ENCODE measurements at places on chromosomes 1 and 21.
A peak's percentile ranks its signal among the peaks of the same experiment; 100 is the strongest.

DNA sequence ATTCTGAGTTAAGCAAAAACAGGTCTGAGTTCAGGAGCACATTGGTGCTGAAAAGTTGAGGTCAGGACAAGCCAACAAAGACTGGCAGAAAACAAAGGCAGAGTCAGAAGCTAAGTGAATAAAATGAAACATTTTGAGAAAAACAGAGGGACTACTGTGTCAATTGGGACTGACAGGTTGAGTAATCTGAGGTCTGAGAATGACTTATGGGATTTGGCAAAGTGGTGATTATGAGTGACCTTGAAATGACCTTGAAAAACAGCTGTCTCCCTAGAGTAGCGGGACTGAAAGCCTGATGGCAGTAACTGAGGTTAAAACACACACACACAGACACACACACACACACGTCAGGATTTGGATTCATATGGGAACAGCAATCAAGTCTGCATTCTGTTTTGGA, 8.8 kb upstream of the COG2 start:
- no peak for DNase-seq

GRCh38 chr1:183467687-183468086, 4.6 kb upstream of the SMG7 start:
- no peak for DNase-seq

DNA sequence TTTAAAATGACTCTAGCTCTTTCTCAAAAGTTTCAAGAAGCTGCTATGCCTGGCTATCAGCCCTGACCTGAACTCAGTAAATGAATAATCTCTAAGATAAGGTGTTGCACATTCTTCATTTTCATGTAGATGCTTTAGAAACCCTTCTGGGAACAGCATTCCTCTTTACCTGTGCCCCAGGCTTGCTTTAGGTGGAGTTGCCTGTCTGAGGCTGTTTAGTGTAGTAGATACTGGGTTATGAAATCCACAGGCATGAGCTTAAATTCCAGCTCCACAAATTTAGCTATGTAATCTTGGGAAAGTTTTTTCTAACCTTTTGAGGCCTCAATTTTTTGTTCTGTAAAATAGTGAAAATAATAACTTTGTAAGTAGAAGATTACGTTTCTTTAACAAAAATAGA, 41.6 kb downstream of the ATP6V1G3 start:
- DNase-seq: no peak

GRCh38 chr1:19476450-19477190, 8.7 kb downstream of the CAPZB start:
- DNase-seq: no peak

GRCh38 chr1:21593231-21593630, 75.9 kb downstream of the RAP1GAP start:
- DNase-seq: no peak

DNA sequence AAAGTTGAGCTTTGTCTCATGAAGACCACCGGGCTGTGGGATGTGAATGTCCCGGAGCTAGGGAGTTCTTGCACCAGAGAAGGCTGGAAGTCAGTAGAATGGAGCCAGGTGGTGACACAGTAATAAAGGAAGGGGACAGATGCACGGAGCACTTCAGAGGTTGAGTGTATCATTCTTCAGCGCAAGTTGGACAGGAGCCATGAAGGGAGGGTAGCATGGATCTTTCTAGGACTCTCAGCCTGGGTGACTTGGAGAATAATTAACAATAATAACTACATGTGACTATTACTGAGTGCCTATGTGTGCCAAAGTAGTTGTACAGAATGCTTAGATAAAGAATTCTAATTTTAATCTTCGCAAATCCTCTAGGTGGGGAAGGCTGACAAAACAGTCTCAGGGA, 258.7 kb upstream of the AJAP1 start:
- no peak for DNase-seq

DNA sequence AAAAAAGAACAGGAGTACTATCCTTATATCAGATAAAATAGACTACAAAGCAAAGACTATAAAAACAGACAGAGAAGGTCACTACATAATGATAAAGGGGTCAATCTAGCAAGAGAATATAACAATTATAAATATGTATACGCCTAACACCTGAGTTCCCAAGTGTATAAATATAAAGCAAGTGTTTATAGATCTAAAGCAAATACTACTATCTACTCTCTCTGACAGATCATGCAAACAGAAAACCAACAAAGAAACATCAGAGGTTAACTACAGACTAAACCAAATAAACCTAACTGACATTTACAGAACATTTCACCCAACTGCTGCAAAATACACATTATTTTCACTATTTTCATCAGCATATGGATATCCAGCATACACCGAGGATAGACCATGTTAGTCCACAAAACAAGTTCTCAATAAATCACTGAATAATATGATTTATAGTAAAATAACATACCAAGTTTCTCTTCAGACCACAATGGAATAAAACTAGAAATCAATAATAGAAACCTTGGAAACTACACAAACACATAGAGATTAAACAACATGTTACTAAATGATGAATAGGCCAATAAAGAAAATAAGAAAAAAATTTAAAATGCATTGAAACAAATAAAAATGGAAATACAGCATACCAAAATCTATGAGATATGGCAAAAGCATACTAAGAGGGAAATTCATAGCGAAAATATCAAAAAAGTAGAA, 22.7 kb downstream of the UCHL5 start:
- DNase-seq: no peak

GRCh38 chr1:94820936-94821335, 779 bp downstream of the SLC44A3 start:
- DNase-seq: no peak

DNA sequence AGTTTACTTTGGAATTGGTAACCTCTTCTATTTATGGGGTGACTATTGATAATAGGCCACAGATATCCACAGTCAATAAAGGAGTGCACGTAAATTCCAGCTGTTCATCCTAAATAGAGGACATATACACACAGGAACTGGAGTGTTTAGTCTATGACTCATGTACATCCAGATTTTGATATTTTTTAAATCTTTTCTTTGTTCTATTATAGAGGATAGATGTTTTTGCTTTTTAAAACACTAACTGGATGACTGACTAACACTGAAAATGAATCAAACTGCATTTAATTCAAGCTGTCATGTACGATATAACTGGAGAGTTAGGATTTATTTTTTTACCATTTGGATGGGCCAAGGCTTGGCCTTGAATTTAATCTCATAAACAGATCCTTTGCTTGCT, 45.9 kb downstream of the RGL1 start:
- DNase-seq: no peak

DNA sequence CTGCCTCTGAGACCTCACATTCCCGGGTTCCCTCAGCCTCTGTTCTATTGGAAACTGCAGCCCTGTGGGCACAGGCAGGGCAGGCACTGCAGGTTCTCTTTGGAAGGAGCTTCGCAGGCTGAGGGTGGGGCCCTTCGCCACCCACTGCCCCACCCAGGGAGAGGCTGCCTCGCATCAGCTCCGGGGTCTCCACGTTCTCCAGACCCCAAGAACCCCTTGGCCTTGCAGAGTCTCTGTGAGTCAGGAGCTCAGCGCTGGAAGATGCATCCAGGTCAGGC, 8.6 kb upstream of the C1orf159 start:
- no peak for DNase-seq

- no peak for DNase-seq
These were observed 10.0 kb downstream of the KDM5B start for GRCh38 chr1:202798260-202798659.

DNA sequence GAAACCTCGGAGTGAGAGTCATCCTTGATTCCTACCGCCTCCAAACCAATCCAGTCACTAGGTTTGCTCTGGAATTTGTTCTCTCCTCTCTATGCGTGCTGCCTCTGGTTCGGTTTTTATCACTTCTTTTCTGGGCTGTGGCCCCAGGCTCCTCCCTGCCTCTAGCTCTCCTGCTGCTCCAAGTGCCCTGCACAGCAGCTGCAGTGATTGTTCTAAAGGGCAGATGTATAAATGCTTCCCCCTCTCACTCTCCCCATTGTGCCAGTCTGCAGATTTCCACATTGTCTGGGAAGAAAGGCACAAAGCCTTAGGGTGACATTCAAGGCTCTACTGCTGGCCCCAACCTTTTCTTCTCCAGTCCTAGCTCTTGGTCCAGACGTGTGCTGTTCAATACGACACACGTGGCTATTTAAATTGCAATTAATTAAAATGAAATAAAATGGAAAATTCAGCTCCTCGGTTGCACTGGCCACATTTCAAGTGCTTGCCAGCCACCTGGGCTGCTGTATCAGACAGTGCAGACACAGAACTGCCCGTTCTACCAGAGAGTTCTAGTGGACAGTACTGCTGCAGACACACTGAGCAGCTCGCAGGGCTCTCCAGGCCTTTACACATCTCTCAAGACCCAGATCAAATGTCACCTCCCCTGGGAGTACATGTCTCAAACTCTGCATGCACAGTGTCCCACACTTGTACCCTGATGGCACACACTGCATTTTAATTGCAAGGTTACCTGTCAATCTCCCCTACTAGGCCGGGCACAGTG, 12.4 kb downstream of the TRIM62 start:
- peak; percentile 35 for DNase-seq

DNA sequence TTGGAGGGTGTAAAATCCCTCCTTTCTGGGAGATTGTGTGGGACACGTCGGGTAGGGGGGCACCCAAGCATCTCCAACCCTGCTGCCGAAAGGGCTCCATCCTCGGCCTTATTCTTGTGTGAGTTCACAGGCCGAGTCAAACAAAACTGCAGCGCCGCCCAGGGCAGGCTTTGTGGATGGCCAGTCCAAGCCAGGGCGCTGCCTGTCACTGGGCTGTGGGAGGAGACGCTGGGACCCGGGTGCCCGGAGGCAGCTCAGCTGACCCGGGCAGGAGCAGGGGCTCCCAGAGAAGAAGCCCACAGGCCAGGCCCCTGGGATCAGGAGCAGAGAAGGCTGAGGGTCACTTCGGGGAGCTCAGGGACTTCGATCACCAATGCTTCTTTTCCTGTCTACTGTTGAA, 31.8 kb upstream of the ARHGEF16 start:
- DNase-seq: no peak

DNA sequence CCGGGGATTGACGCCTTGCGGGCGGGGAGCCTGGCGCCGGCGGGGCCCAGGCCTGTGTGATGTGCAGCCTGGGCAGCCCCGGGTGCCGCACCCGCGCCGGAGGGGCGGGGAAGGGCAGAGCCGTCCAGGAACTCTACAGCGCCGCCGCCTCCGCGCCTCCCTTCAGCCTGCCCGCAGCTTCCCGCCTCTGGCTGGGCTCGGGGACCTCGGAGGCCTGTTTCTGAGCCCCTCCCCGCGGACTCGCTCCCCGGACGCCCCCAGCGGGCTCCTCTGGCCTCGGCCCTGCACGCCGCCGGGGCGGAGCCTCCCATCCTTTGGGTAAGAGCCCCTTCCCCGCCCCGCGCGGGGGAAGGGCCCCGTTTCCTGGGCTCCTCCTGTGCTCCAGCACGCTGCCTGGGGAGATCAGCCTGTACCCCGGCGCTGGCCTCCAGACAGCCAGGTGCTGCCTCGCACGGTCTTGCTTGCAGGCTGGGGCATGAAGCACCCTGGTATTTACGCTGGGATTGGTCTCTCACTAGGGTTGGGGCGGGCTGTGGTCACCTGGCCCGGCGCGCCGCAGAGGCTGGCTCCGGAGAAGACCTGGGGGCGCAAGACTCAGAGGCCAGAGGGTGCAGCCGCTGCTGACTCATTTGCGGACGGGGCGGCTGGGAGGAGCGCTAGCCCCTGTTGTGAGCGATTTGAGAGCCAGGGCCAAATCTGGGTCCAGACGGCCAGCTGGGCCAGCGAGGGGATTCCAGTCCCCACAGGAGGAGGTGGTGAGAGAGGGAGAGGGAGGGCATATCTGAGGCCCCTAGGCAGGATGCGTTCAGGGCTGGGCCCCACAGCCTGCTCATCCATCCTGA, 5.7 kb upstream of the ACOT11 start:
- DNase-seq: peak; percentile 39

DNA sequence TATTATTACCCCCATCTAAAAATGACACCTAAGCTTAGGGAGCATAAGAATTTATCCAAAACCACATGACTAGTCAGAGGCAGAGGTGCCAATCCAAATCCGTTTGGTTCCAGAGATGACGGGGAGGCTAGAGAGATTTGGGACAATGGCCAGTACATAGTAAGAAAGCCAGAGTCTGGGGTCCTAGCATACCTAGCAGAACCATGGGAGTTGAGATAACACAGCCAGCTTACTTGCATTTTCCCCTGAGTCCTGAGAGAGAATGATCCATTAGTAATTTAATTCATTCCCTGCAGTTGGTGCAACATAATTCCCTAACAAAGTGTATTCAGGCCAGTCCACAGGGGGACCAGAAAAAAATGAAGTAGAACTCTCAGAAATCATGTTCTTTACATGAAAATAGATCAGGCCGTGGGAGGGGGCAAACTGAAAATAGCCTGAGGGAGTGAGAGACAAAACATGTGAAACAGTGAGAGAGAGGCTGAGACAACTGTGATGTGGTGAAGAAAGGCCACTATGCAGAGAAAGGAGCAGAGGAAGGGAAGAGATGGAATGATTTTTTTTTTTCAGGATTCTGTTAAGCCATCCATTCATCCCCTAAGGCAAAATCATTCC, 243.3 kb downstream of the BRINP2 start:
- no peak for DNase-seq

DNA sequence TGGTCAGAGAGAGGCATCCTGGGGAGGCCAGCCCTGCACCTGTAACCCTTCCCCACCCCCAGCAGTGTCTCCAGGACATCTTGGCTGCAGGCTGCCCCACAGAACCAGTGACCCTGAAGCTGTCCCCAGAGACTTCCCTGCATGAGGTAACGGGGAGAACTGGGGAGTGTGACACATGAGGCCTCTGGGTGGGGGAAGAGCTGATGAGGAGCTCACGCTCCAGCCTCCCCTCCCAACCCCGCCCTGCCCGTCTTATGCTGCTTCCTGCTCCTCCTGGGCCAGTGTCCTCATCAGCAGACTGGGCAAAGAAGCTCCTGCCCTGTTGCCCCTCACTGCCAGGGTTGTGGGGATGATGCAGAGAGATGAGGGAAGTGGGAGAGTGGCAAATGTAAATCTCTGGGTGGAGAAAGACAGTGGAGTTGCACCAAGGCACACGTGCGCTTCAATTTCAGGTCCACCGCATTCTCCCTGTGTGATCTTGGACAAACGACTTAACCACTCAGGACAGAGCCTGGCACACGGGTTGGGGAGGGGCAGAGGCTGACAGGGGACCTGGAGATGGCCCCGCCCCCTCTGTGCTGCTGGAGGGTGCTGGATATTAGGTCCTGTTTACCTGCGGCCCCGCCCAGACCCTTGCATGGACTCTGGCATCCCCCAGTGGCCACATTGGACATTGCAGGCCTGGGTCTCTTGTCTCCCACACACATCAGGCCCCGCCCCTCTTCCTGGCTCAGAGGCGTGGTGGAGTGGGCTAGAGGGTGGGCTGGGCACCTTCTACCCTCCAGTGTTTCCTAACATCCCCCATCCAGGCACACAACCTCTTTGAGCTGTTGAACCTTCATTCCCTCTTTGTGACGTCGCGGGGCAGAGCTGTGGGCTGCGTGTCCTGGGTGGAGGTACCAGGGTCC, 12.3 kb downstream of the CLCNKB start:
- DNase-seq: peak; percentile 79

- DNase-seq: no peak
These were observed 53.6 kb upstream of the LAX1 start for GRCh38 chr1:203711251-203712007.

- no peak for DNase-seq
These were observed 6.8 kb downstream of the SLC5A9 start for GRCh38 chr1:48229317-48229716.

- no peak for DNase-seq
These were observed 10.1 kb downstream of the YARS1 start for GRCh38 chr1:32806910-32807523.

Measured in posterior cingulate gyrus (tissue), 11 donors.